ENCODE measurements at places on chromosomes 7 and 10.

DNA sequence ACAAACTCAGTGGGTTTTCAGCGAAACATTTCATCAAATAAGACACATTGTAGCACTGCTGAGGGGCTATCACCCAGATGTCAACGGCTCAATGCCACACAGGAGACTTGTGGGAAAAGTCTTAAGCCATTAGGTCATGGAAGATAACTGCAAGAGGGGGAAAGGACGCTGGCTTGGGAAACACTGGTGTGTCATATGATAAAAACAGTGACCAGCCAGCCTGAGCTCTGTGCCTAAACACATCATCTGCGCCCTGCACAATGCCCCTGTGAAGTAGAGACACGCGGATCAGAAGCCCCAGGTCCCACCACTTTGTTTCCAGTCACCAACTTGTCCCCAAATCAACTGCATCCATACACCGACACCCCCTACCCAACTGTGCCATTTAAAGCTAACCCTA is 116.7 kb downstream of the TNS3 start:
- DNase-seq = no peak

- DNase-seq = no peak
Measured at GRCh38 chr7:129435414-129435829, 1.2 kb downstream of the STRIP2 start.

GRCh38 chr10:119517235-119518141 is 25.0 kb downstream of the RGS10 start:
- DNase-seq = peak; percentile 55

- DNase-seq = no peak
Measured at GRCh38 chr7:11557627-11558026, 274.4 kb downstream of the THSD7A start.

- no peak for DNase-seq
Measured at GRCh38 chr7:47510192-47510591, 71.7 kb downstream of the TNS3 start.

GRCh38 chr10:3681642-3682554 is 103.1 kb downstream of the KLF6 start:
- DNase-seq = no peak

- DNase-seq = no peak
Measured at GRCh38 chr7:6344278-6344677, 71.9 kb upstream of the CYTH3 start.

DNA sequence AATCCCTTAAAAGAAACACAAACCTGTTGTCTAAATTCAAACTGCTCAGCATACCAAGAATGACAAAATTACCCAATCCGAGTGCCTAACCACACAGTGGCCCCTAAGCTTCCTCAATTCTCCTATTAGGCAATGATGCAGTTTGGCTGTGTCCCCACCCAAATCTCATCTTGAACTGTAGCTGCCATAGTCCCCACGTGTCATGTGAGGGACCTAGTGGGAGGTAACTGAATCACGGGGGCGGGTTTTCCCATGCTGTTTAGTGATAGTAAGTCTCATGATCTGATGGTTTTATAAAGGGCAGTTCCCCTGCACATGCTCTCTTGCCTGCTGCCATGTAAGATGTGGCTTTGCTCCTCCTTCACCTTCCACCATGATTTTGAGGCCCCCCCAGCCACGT is 21.9 kb downstream of the PSAP start:
- peak; percentile 14 for DNase-seq

All from CD4-positive, alpha-beta T cell treated with Interleukin-17A for 1 hour (primary cell).